ENCODE measurements at places on chromosomes 6 and 20.

- peak; percentile 29 for DNase-seq
These were observed 61.2 kb downstream of the GFOD1 start for GRCh38 chr6:13425943-13426931.

- peak; percentile 72 for DNase-seq
These were observed 37.1 kb upstream of the GRM4 start for GRCh38 chr6:34182751-34183531.

GRCh38 chr6:100833972-100834574 lies 47.1 kb downstream of the ASCC3 start:
- DNase-seq = no peak

- peak; percentile 64 for DNase-seq
These were observed 482 bp downstream of the DDR1 start for GRCh38 chr6:30884521-30885480.

DNA sequence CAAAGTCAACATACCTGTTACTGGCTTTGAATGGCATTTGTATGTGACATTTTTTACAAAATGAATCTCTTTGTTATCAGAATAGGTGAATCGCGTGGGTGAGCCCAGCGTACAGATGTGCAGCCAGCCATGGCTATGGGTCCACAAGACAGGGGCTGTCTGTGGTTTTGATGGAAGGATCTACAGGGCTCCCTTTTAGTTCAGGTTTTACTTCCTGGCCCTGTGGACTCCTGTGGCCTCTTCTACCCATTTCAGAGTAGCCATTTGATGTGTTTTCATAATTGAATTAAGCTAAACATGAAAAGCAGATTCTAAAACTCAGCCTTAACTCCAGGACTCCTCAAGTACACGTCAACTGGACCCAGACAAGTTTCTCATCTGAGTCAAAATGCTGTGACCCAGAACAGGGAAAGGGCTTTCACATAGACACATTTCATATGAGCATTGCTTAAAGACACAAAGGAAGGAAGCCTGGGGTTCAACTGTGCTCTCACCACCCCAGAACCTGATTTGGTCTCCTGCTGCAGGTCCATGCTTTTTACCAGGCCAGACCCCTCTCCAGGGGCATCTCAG lies 105.3 kb upstream of the NAA20 start:
- no peak for DNase-seq

- DNase-seq = no peak
These were observed 199.5 kb downstream of the ADGRB3 start for GRCh38 chr6:68834551-68834950.

DNA sequence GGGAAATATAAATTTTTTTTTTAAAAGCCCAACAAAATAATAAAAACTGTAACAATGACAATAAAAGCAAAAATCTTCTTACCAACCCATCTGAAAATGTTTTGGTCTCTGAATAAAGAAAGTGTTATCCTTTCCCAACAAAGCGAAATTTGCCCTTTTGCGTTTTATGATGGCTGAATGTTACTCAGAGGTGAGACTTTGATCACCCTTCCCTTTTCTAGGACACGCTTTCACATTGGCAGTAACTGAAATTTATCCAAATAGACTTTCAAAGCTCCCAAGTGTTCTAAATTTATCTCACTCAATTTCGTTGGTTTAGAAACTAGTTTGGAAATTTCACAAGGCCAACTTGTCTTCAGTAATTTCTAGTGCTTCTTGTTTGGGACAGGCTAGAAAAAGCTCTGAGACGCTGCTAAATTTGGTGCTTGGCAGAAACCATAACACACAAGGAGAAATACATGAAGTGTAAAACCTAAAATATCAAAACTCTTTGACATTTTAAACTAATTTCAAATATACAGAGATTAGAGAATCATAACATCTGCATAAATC lies 354.5 kb upstream of the CITED2 start:
- DNase-seq = no peak

DNA sequence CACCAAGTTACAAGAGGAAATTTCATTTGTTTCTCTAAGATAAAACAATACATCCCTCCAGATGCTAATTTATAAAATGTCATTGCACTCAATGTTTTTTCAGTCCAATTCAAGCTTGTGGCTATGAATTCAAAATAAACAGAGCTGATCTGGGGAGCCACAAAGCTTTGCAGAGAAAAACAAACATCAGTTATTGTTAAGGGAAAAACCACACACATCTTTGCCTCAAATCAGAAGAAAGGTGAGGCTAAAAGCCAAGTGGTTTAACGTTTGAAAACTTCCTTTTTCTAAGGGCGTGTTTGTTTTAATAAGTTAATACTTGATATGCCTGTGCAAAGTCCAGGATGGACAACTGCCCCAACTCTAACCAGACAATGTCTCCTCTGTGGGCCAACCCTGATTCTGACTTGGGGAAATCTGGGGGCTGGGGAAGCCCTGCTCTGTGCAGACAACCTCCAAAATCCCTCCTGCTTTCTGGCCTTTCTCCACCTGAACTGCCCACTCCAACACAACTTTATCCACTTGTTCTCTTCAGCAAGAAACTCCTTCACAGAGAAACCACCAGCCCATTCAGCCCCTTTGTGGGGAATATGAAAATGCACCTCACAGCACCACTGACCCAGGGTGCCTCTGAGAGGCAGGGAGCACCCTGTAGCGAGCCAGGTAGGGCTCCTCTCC lies 44.6 kb upstream of the NT5E start:
- no peak for DNase-seq

DNA sequence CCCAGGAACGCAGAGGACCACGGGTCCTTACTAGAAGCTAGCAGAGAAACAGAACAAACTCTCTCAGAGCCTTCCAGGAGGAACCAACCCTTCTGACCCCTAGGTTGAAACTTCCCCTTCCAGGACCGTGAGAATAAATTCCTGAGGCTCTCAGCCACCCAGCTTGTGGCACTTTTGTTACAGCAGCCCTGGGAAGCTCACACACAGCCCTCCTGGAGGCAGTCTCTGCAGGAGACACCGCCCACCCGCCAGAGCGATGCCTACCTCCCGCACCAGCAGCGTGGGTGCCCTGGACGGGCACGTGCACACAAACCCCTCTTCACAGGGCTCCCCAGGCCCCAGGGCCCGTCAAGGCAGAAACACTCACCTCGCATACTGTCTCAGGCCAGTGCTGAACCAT lies 4.2 kb downstream of the RNASET2 start:
- DNase-seq = peak; percentile 44

DNA sequence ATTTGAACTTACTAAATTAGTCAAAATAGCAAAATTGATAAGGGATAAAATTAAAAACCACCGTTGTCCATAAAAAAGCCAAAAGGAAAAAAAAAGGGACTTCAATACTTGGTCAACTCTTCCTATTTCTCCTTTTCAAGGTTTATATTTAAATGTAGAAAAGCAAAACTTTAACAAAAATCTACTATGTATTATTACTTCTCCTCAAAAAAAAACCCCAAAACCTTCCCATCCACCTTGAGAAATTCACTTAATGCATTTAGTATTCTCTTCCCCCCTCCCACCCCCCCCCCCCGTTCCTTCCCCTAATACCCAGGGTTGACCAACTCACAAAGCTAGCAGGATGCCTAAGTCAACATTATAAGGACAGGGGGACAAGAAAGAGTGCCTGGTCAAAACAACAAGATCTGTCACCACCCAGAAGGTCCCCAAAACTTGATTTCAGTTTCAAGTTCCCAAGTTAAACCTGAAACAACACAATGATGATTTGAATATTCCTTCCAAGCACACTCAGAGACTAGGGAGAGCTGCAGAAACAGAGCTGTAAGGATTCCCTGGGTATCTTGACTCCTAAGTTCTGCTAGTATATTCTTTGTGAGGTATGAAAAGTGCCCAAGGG lies 14.6 kb downstream of the GMDS start:
- DNase-seq = no peak

DNA sequence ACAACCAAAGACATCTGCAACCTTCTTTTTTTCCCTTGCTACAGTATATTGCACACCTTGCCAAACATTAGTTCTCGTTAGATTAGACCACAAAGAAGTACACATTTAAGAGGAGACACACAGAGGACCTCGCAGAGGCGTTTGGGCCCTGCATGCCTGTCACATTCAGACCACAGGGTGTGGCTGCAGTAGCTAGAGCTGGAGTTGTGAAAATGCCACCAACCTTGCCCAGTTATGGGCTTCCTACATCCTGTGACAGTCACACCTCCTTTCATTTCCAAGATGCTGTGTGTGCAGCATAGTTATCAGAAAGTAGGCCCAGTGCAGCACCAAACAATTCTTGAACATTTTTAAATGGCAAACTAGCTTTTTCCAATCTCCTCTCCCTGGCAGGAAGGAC lies 2.4 kb downstream of the SYNE1 start:
- no peak for DNase-seq

DNA sequence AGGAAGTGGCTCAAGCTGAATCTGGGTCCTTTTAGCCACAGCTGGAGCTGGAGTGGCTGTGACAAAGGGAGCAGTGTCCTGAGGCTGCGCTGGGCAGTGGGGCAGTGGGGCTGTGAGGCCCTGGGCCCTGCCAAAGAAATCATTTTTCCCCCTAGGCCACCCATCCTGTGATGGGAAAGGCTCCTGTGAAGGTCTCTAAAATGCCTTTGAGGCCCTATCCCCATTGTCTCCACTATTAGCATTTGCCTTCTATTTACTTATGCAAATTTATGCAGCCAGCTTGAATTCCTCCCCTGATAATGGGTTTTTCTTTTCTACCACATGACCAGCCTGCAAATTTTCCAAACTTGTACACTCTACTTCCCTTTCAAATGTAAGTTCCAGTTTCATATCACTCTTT lies 539.2 kb downstream of the MEI4 start:
- no peak for DNase-seq

DNA sequence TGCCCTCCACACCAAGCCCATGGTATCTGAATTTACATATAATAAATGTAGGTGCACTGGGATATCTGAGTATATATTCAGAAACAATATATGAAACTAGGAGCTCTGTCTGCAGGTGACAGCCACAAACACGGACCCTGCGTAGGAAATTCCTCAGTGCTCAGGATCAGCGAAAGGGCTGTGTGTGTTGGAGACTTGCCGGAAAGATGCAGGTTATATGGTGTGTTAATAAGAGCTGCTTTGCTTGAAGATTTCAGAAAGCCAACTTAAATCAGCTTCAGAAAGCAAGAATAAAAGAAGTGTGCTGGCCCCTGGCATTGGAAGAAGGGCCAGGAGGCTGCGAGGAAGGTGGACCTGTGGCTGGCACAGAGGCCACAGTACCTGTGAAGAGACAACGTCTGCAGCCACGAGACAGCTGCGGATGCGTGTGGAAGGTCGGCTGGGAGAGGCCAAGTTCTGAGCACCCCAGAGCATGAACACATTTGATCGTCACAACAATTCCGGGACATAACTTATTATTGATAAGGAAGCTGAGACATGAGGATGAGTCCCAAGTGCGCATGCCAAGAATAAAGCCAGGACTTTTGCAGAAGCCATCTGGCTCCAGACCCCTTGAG lies 183.2 kb downstream of the DLL1 start:
- DNase-seq = peak; percentile 0

- no peak for DNase-seq
These were observed 29.6 kb upstream of the TMEM244 start for GRCh38 chr6:129890701-129891100.

- DNase-seq = no peak
These were observed 268.8 kb upstream of the SULF2 start for GRCh38 chr20:48054051-48054450.

DNA sequence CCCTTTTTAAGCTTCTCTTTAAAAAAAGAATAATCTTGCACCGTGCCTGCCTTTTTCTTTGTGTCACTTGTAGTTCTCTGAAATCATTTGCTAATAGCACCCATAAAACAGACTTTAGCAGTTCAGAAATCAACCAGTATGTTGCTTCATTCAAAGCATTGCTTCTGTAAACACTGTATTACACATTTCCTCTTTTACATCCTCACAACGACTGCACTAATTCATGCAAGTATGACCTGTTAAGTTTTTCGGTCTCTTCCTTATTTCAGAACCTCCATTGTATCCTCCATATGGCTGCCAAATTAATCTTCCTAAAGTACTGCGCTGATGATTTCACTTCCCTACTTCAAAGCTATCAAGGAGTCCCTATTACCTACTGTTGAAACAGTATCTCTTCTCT lies 142.9 kb upstream of the RNF217 start:
- no peak for DNase-seq

DNA sequence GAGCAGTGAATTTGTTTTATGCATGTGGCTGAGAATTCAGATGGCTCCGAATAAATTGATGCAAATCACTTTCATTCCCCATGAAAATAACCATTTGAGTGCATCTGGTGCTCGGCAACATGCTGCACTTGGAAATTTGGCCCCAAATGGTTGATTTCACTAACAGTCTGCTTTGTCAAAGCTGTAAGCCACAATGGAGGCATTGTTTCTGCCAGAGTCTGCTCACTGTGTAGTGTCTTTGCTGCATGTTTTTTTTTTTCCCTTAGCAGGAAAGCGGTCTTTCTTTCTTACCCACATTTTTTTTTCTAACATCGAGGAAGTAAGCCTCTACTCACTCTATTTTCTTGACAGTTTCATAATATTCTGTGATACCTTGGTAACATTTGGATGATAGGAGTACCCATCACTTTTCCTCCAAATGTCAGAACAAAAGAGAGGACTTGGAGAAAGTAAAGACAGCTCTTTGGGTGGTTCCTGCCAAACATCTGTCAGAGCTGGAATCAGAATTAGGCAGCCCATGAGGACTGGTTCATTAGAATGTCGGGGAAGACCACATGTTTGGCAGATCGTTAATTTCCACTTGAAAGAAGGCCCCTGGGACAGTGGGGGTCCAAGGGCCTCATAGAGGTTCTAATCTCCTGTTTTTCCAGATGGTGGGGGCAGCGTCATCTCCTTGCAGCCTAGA lies 149.5 kb downstream of the DOK5 start:
- DNase-seq = no peak

DNA sequence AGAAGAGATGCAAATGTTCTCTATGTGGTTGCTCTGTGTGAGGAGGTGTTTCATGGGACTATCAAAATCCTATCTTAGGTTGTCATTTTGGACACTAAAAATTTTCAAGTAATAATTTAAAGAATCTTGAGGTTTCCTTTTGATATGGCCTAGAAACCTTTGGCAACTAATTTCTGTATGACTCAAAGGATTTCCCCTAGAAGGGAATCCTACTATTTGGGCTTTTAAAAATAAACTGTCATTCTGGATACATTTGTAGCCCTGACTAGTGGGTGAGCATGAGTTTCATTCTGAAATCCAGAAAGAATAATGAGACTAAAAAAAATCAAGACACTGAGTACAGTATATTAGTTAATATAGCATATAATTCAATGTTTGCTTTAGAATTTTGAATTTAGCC lies 25.5 kb upstream of the RAB23 start:
- DNase-seq = no peak
